ENCODE measurements at places on chromosomes 16 and 17.

DNA sequence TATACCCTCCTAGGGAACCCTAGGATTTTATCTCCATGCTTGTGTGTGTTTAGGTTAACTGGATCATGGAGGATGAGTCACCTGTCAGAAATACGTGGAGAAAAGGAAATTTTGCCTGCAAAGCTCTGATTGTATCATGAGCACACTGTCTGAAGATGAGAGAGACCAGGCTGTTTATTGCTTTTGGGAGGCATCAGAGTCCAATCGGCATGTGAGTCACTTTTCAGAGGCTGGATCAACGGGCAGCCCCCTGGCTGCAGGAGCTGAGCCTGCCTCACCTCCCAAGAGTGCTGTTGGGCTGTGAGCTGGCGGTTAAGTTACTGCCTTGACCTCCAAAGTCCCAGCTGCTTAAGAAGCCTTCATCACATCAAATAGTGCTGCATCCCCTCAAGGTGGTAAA, 41.5 kb upstream of the MED9 start:
- no peak for DNase-seq

- no peak for DNase-seq
These were observed 95.4 kb downstream of the CPPED1 start for GRCh38 chr16:12708266-12708665.

- DNase-seq, result no peak
These were observed 11.6 kb downstream of the ST6GALNAC1 start for GRCh38 chr17:76631821-76632565.

DNA sequence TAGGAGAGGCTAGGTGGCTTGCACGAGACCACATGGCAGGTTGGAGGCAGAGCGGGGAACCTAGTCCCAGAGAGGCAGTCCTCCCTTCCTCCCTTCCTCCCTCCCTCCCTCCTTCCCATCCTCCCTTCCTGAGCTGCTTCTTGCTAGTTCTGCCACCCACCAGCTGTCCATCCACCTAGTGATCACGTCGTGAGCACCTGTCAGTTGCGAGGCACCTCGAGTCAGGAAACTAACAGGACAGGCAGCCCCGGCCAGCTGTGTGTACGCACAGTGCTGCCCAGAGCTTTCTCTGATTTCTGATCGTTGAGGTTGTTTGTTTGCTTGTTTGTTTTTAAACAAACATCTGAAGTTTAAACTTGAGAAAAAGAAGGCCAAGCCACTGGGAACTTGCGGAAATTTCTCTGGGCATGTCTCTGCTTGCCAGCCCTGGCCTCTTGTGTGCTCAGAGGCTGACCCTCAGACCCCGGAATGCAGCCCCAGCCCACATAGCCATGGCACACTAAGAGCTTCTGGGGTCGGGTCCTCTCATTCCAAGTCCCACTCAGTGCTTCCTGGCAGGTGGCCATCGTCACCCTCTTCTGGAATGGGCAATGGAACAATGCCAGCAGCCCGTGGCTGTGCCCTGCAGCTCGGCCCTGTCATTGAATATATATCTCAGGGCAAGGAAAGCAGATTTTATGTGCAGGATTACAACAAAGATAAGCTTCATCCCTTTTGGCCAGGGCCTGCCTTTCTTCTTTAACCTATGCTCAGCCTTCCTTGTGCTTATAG, 174.0 kb downstream of the KATNIP start:
- DNase-seq, result no peak

DNA sequence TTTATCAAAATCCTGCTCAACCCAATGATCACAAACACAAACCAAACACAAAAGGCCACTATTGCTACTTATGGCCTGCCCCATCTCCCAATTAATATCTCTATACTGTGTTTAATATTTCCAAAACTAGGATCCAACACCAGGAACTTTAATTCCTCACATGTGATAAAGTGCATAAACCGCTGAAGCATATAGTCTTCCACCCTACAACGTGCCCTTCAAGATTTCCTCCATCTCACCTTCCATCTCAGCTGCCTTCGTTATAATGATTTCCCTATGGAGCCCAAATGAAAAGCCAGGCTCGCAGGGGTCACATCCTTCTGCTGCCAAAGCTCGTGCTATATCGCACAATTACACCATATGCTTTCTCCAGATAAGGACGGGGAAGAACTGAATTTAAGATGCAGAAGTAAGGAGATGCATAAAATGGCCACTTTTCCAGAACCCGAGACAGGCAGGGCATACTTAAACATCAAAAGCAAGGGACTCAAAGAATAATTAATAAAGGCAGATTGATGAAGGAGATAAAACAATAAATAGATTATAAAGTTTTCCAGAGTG, 1.8 kb downstream of the MYH10 start:
- DNase-seq, result no peak

- DNase-seq, result peak; percentile 82
These were observed 5.0 kb downstream of the CORO6 start for GRCh38 chr17:29617481-29618271.

DNA sequence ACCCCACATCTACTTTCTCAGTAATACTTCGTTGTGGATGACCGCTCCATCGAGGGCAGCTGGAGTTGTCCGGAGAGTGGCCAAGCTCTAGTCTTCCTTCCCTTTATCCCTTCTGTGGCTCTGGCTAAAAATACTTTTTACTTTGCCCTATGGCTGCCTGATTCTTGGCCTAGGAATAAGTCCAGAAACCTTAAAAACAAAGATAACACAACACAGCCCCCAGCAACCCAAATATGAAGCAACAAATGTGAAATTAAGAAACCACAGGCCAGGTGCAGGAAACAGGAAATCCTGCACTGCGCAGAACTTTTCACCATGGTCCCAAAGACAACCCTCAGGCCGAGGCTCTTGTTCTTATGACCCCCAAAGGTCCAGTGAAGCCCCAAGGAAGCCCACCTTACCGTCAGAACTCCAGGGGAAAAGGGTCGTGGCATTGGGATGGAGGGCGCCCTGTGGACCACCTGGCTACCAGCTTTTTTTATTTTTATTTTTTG, 26.0 kb downstream of the TK2 start:
- DNase-seq, result no peak

- DNase-seq, result no peak
These were observed 13.6 kb downstream of the CARHSP1 start for GRCh38 chr16:8855051-8855786.

- DNase-seq, result no peak
These were observed 495 bp downstream of the TXNDC17 start for GRCh38 chr17:6641247-6641863.

DNA sequence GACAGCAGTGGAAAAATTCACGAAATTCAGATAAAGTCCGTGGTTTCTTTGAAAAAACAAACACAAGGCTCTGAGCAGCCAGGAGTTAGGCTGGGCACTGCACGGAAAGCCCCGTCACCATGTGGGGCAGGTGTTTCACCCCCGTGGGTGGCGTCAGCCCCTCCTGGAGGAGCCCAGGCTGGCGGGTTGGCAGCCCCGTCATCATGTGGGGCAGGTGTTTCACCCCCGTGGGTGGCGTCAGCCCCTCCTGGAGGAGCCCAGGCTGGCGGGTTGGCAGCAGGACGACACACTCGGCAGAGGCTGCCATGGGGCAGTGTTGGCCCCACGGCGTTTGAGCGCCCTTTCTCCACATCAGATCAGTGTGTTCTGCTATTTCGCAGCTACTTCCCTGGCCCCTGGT, 38.1 kb downstream of the ACSF3 start:
- DNase-seq, result no peak

DNA sequence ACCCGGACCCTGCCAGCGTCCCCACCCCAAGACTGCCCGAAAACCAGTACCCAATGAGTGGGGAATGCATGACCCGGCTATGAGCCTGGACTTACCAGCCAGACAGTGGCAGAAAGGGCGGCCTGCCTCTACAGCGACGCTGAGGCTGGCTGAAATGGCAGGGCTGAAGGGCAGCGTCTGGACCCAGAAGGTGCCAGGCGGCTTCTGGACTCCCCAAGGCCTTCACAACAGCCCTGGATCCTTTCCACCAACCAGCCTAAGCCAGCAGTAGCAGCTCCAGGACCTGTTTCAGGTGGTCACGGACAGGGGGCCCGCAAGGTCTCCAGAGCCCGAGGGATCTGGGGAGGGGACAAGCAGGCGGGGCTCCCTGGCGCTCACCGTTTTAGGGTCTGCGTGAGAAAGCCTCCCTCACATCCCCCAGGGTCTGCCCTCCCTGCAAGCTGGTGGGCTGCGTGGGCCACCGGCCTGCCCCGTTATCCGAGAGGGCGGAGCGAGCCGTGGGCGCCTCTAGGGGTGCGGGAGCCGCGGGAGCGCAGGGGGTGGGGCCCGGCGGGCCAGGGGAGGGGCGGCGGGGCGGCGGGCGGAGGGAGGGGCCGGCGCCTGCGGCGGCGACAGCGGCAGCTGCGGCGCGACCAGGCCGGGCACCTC, at the start of gene RIPOR1:
RIPOR1 (plus strand) TSS at position 608 of the 648 bp plus-strand sequence. CDS start 9,618 bp downstream, outside the sequence.
- DNase-seq, result no peak

DNA sequence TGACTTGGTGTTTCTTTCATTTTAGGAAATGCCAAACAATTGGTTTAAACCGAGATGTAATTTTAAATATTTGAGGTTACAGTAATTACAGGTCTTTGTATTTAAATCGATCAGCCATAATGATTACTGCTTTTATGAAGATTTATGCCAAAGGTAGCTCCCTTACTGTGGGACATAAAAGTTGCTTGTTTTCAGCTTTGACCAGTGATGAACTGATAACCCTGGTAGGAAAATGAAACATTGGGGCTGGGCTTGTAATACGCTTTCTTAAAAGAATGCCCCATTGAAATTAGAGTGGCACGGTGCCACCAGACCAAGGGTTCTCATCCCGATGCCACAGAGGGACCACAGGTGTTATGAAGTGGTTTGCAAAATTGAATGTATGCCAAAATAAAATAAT, 7.3 kb downstream of the TNRC6A start:
- DNase-seq, result no peak

- no peak for DNase-seq
These were observed 362.3 kb upstream of the RBFOX1 start for GRCh38 chr16:6970171-6970857.

DNA sequence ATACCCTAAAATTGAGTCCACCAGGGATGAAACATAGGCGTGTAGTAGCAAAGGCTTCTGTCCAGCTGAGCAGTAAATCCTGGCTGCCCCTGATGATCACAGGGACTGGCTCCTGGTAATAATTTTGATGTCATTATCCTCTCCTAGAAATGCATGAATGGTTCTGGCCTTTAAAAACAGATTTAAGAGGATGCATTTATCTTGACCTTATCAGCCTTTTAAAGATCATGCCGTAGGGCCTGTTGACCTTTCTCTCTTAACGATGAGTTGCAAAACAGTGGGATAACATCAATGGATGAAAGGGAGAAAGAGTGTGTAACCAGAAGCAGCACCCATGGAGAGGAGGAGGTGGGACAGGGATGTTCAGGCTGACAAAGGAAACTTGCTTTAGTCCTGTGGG, 128.5 kb downstream of the CA10 start:
- no peak for DNase-seq

All from activated CD4-positive, alpha-beta T cell treated with anti-CD3 and anti-CD28 coated beads for 24 hours (primary cell).